Pulmonary artery endothelial cell (primary cell): ENCODE measurements at places on chromosomes 1 and 21. TPM values are rescaled to one million over a fixed set of nuclear protein-coding genes. Genes with fewer than 3 reads are reported as not detected.

DNA sequence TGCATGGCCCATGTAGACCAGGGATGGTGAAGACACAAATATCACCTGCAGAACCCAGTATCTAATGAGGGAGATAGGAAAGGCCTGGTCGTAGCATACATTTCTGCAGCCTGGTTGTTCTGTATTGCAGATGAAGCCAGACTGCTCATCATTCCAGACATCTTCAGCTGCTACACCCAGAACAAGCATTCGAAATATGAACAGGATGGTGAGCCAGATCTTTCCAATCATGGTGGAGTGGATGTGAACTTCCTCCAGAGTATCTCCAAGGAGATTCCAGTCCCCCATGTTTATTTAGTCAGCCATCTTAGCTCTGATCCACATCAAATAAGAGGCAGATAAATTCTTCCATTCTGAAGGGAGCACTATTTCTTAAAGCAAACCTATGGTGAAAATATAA, 2.7 kb upstream of the MYCBP start:
- no peak for DNase-seq

DNA sequence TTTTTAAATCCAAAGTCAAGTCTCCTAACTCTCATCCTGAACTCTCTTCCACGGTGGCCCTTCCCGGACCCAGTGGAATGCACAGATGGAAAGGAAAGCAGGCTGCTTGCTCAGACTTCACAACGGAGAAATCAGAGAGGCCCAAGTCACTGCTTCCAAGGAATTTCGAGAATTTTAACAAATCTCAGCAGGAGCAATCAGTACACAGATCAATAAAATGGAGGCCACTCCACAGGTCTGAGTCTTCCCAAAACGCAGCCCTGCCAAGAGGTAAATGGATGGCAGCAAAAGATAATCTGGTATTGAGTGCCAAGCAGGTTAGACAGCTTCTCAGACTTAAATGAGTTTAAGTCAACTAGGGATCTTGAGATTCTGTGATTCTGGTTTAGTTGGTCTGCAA, 81.1 kb upstream of the TIAM1 start:
- no peak for DNase-seq

GRCh38 chr1:39488793-39489566, 2.5 kb upstream of the BMP8A start:
- no peak for DNase-seq

DNA sequence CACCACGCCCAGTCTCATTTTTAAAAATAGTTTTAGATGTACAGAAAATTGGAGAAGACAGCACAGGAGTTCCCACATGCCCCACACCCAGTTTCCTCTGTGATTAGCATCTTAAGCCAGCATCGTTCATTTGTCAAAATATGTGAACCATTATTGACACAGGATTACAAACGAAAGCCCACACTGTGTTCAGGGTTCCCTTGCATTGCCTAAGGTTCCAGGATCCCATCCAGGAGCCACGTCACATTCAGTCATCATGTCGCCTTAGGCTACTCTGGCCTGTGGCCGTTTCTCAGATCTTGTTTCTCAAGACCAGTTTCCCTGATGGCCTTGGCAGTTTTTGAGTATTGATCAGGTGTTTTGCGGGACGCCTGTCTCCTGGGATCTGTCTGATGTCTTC, 34.7 kb upstream of the TNFRSF1B start:
- no peak for DNase-seq

GRCh38 chr21:40672602-40673001, 174.4 kb downstream of the DSCAM start:
- no peak for DNase-seq

DNA sequence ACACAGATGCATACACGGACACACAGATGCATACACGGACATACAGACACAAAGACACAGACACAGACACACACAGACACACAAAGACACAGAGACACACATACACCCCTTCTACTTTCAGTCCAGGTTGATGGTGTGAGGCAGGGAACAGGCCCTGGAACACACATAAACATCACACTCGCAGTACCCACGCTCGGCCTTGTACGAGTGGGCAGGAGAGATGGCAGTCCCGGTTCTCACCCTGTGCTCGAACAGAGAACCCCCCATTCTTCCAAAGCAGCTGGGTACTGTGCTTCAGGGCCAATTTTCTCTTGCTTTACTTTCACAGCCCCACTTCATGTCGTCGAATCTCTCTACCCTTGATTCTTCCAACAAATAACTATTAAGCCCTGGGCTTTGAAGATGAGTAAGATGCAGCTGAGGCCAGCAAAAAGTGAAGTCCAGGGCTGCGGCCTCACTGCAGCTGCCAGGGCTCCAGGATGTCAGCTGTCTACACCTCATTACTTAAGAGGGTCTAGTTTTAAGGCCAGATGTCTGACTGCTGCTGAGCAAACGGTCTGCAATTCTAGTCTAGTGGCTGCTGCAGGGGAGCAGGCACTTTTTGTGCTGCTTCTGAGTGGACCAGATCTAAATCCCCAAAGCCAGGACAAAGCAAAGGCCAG, 90.1 kb downstream of the PGBD5 start:
- no peak for DNase-seq

DNA sequence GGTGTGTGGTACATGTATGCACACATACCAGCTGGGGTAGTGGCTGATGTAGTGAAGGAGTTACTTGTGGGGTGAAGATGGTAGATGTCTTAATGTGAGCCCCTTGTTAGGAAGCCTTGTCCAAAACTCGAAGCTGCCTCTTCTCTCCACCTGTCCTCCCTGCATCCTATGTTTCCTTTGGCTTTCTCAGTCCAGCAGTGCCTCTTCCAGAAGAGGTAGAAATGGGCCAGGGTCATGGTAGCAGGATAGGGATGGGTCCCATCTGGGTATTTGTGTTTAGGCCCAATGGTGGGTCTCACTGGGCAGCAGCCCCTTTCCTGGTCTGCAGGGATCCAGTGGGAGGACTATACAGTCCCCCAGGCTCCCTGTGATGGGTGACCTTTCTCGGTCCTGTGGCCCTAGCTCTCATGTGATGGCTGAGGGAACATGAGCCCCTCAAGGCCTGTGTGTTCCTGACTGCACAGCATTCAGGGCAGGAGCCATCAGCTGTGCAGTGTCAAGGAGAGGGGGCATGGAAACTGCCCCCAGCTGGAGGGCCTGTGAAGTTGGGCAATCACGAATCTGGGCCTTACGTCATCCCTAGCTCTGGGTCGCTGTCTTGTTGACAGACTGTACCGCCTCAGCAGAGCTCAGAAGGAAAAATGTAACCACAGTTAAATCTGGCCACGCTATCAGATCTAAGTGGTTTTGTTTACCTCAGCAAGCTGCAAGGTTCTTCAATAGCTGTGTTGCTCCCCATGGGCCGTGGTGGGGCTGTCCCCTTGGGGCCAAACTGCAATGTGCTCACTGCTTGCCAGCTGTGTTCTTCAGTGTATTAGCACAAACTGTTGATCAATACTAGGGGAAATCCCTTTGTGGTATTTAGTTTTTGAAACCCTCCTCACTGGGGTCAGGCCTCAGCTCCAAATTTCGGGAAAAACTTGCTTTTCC, 82.7 kb downstream of the NOS1AP start:
- DNase-seq, result no peak

The RGS7 gene
- total RNA-seq, result 0.21 and 0.40 TPM in 2 replicates

DNA sequence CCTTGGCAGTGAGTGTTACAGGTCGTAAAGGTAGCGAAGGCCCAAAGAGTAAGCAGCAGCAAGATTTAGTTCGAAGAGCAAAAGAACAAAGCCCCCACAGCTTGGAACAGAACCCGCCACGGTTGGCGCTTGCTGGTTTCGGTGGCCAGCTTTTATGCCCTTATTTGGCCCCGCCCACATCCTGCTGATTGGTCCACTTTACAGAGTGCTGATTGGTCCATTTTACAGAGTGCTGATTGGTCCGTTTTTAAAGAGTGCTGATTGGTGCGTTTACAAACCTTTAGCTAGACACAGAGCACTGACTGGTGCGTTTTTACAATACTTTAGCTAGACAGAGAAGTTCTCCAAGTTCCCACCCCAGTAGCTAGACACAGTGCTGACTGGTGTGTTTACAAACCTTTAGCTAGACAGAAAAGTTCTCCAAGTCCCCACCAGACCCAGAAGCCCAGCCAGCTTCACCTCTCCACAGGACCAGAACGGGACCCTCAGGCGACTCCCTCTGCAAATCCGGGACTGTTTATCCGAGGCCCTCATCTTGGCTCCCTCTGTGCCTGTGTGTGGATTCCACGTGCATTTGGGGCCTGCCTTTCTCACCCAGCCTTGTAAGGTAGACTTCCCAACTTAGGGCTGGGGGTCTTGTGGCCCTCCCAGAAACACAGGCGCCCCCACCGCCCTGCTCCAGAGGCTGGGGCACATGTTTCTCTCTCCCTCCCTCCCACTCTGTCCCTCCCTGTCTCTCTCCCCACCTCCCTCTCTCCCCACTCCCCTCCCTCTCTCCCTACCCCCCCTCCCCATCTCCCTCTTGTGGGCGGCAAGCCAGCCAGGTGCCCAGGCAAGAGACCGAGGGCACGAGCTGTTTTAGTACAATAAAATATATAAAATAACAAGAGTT, 12.6 kb downstream of the FTCD start:
- no peak for DNase-seq

DNA sequence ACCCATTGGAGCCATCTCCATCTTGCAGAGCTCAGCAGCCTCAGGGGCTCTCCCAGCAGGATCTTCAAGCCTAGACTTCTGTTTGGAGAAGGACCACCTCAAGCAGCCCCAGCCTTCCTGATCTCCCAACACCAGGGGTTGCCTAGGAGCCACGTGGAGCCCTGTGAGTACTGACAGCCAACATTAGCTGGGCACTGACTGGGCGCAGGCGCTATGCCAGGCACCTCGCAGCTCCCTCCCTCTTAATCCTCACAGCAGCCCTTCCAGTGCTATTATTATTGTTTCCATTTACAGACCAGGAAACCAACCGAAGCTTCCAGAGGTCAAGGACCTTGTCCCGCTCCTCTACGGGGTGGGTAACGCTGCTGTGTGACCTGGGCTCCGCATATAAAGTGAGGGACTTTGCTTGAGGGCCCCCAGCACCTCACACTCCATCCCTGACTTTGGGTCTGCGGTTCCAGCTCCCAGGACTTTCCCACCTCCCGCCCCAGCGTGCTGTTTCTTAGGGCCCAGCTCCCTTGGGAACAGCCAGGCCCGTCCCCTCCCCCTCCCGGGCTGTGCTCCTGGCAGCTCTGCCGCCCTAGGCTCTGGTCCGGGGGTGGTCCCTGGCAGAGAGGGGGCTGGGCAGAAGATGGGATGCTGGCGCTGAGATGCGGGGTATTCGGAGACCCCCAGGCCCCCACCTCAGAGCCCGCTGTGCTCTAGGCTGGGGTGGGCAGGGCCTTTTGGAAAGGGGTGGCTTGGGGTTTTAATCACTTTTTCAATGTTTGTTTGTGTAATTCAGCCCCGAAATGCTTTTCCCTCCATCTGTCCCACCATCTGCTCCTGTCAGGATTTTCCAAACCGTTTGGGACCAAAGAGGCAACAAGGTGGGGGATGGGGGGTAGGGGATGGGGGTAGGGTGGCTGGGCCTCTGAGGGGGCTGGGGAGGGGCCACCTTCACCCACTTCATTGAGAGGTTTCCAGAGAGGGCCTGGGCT, 4.1 kb upstream of the HPCA start:
- no peak for DNase-seq

DNA sequence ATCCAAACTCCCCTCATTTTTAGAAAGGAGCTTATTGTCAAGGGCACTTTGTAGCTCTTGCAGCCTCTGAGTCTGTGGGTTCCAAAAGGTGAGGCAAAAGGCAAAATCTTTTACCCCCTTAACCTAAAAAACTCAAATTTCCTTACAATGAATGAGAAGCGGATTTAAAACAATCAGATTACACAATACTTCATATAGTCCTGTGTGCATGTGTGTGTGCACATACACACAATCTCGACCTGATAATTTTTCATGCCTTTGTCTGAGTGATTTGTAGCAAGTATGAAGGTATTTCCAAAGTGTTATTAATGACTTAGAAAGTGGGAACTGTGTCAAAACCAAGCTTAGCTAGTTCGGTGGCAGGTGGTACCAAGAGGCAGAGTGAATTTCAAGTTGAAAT, 42.9 kb downstream of the GRIK1 start:
- no peak for DNase-seq

The PTPN7 gene
- total RNA-seq, result 0.40 TPM in 1 of 2 replicates, not detected in the other

DNA sequence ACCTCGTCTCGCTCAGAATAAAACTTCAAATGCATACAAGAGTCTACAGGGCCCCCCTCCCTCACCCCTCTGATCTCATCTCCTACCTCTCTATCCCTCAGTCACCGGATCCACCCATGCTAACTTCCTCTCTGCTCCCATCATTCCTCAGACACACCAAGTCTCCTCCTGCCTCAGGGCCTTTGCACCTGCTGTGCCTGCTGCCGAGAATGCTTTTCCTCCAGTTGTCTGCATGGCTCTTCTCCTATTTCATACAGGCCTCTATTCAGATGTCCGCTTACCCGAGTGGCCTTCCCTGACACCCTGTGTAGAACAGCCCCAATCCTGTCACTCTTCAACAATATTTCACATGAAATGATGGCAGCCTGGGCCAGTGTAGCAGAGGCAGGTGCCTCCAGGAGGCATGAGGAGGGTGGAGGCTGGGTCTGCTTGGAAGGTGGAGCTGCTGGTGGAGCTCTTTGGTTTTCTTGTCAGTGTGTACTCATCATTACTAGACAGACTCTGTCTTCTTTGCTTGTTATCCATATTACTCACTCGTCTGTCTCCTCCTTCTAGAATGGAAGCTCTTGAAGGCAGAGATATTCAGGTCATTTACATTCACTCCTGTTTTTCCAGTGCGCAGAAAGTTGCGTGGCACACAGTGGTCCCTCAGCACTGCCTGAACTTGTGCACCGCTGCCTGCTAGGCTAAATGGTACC, 4.2 kb downstream of the SH2D2A start:
- DNase-seq, result no peak

GRCh38 chr1:93827128-93827527, 51.9 kb downstream of the DNTTIP2 start:
- no peak for DNase-seq

DNA sequence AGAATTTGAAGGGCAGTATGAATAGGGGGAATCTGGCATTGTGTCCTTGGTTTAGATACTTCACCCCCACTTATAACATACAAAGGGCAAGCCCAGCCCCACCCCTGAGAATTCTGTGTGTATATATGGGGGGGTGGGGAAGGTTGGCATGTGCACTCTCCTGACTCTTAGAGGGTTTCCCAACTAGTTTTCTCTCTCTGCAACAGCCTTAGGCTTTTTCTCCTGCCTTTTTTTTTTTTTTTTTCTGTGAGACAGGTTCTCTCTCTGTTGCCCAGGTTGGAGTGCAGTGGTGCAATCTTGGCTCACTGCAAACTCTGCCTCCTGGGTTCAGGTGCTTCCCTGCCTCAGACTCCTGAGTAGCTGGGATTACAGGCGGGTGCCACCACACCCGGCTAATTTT, 2.9 kb upstream of the ZBED6 start:
- DNase-seq, result no peak

GRCh38 chr1:188652678-188653077, 1823.9 kb downstream of the PLA2G4A start:
- no peak for DNase-seq

DNA sequence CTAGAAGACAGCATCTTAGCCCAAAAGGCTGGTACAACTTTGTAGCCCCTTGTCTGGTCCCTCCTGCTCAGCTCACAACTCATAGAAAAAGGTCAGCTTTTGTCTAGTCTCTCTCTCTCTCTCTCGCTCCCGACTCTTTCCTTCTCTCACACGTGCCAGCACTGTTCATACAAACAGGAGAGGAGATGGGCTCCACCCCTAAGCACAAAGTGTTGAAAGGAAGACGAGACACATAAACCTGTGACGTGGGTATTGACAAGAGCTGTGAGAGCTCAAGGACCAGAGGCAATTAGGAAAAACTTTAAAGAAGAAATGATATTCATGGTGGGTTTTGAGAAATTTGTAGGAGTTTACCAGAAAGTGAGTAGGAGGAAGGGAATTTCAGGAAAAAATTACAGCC, 23.6 kb upstream of the KCNC4 start:
- no peak for DNase-seq

The LCE1C gene
- not detected in 2 replicates for total RNA-seq

The CCT8 gene
- 316 and 404 TPM in 2 replicates for total RNA-seq

The RAB42 gene
- total RNA-seq, result 1.7 and 2.0 TPM in 2 replicates
